ENCODE measurements at places on chromosomes 2 and 18. TPM values are rescaled to one million over a fixed set of nuclear protein-coding genes. Genes with fewer than 3 reads are reported as not detected.

Gene VIT
- total RNA-seq, result not detected

Gene GREB1
- 0.57 TPM for total RNA-seq

Gene ZNF521
- not detected for total RNA-seq

Gene PLEKHH2
- total RNA-seq, result 2.2 TPM

Gene BBS5
- 3.4 TPM for total RNA-seq

Gene ABCG5
- not detected for total RNA-seq

Gene IL37
- not detected for total RNA-seq

Gene CD8B
- 2.3 TPM for total RNA-seq

Gene DYSF
- total RNA-seq, result not detected

Gene MDH1B
- 1.3 TPM for total RNA-seq

Gene ANKRD30B
- total RNA-seq, result not detected

Gene UGT1A10
- total RNA-seq, result not detected

Gene PPP4R1
- 33.3 TPM for total RNA-seq

DNA sequence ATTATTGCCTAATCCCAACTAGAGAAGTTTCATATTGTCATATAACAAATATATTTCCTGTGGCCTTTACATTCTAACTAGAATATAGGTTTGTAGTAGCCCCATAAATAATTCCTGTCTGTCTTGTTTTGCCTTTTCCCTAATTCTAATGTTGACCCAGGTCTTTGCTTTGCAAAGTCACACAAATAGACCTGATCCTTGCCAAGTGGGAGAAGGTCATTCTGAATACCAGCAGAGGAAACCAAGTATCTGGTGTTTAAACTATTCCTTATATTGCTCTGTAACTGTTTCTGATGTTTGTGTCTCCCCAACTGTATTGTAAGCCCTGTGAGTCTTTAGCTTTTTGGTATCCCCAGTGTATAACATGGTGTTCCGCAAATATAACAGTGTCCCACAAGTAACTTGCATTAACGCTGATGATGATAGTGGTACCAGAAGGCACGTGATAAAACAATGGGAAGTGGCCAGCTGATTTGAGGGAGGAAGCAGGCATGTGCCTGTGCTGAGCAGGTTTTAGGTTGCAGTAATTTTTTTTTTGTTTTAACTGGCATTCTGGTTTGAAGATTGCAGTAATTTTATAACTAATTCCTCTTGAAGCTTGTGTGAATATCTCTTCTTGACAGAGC is 11.1 kb downstream of the HADHB start:
- no peak for DNase-seq
- H3K36me3 ChIP-seq, result peaks cover 22% of the 10 kb centered on the region
- H3K27ac ChIP-seq, result no peak overlapping the region
- H3K27me3 ChIP-seq, result no peaks in the 10 kb centered on the region
- peaks cover 17% of the 10 kb centered on the region for H3K4me1 ChIP-seq

- DNase-seq, result no peak
- H3K4me1 ChIP-seq, result peaks cover 5% of the 10 kb centered on the region
- H3K27ac ChIP-seq, result no peak overlapping the region
- H3K36me3 ChIP-seq, result no peaks in the 10 kb centered on the region
- no peak overlapping the region for H3K4me3 ChIP-seq
Observed at GRCh38 chr2:219527076-219527394, 12.8 kb downstream of the ASIC4 start.

GRCh38 chr18:55477499-55477859 is 110.5 kb downstream of the TCF4 start:
- DNase-seq, result peak; percentile 25
- H3K27ac ChIP-seq, result peak overlapping the region; percentile 92
- H3K4me1 ChIP-seq, result peaks cover 15% of the 10 kb centered on the region
- H3K27me3 ChIP-seq, result no peaks in the 10 kb centered on the region
- no peaks in the 10 kb centered on the region for H3K36me3 ChIP-seq

- H3K27ac ChIP-seq, result no peak overlapping the region
- no peak for DNase-seq
- H3K36me3 ChIP-seq, result peaks cover 25% of the 10 kb centered on the region
- no peak overlapping the region for H3K4me3 ChIP-seq
- no peaks in the 10 kb centered on the region for H3K27me3 ChIP-seq
Observed at GRCh38 chr2:170030040-170030439, 147.9 kb upstream of the MYO3B start.

- no peak overlapping the region for H3K27ac ChIP-seq
- peaks cover 9% of the 10 kb centered on the region for H3K36me3 ChIP-seq
- no peaks in the 10 kb centered on the region for H3K4me1 ChIP-seq
- H3K4me3 ChIP-seq, result no peak overlapping the region
Observed at GRCh38 chr18:23330423-23330822, 122.7 kb upstream of the RIOK3 start.

DNA sequence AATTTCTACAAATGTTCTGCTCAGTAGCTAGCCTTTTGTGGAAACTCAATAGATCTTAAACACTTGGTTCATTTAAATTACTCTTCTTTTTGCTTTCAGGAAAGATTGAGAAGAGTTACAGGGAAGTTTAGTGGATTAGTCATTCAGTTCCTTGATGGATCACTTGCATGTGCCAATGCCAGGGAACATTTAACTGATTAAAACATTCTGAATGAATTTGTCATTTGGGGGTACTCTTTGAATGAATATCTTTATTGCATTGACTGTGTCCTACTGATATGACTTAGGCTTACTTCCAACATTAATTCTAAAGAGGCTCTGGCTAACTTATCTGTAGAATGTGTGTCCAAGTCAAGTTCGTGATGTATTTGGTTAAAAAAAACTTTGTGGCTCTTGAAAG is 199.8 kb downstream of the PLCL1 start:
- H3K27me3 ChIP-seq, result no peaks in the 10 kb centered on the region
- H3K4me3 ChIP-seq, result no peak overlapping the region
- peak overlapping the region; percentile 85 for H3K27ac ChIP-seq
- DNase-seq, result no peak
- peaks cover 9% of the 10 kb centered on the region for H3K36me3 ChIP-seq

GRCh38 chr2:104845552-104845931 is 8.4 kb upstream of the POU3F3 start:
- H3K27ac ChIP-seq, result no peak overlapping the region
- DNase-seq, result no peak
- peaks cover 73% of the 10 kb centered on the region for H3K27me3 ChIP-seq
- no peaks in the 10 kb centered on the region for H3K36me3 ChIP-seq
- H3K4me1 ChIP-seq, result peaks cover 11% of the 10 kb centered on the region

- no peaks in the 10 kb centered on the region for H3K27me3 ChIP-seq
- H3K36me3 ChIP-seq, result no peaks in the 10 kb centered on the region
Observed at GRCh38 chr2:205180730-205181129, 501.6 kb upstream of the NRP2 start.

GRCh38 chr2:127676906-127677305 is 1.6 kb upstream of the LIMS2 start:
- no peak for DNase-seq
- no peak overlapping the region for H3K27ac ChIP-seq

- peaks cover 3% of the 10 kb centered on the region for H3K27me3 ChIP-seq
- H3K4me1 ChIP-seq, result no peaks in the 10 kb centered on the region
- H3K4me3 ChIP-seq, result no peak overlapping the region
- no peaks in the 10 kb centered on the region for H3K36me3 ChIP-seq
- no peak for DNase-seq
Observed at GRCh38 chr2:65944213-65944612, 490.7 kb upstream of the MEIS1 start.

- no peaks in the 10 kb centered on the region for H3K4me1 ChIP-seq
- no peak for DNase-seq
- H3K27me3 ChIP-seq, result peaks cover 23% of the 10 kb centered on the region
- no peak overlapping the region for H3K4me3 ChIP-seq
- no peak overlapping the region for H3K27ac ChIP-seq
- no peaks in the 10 kb centered on the region for H3K36me3 ChIP-seq
Observed at GRCh38 chr2:13114391-13114790, 397.7 kb downstream of the TRIB2 start.

- no peaks in the 10 kb centered on the region for H3K36me3 ChIP-seq
- H3K4me3 ChIP-seq, result no peak overlapping the region
- DNase-seq, result no peak
- H3K27ac ChIP-seq, result no peak overlapping the region
- H3K4me1 ChIP-seq, result peaks cover 2% of the 10 kb centered on the region
Observed at GRCh38 chr2:128237081-128237534, 81.6 kb downstream of the HS6ST1 start.

- H3K27ac ChIP-seq, result no peak overlapping the region
- H3K4me3 ChIP-seq, result no peak overlapping the region
- peaks cover 78% of the 10 kb centered on the region for H3K27me3 ChIP-seq
- no peak for DNase-seq
- peaks cover 31% of the 10 kb centered on the region for H3K4me1 ChIP-seq
Observed at GRCh38 chr18:9710037-9710436, 1.9 kb downstream of the RAB31 start.

DNA sequence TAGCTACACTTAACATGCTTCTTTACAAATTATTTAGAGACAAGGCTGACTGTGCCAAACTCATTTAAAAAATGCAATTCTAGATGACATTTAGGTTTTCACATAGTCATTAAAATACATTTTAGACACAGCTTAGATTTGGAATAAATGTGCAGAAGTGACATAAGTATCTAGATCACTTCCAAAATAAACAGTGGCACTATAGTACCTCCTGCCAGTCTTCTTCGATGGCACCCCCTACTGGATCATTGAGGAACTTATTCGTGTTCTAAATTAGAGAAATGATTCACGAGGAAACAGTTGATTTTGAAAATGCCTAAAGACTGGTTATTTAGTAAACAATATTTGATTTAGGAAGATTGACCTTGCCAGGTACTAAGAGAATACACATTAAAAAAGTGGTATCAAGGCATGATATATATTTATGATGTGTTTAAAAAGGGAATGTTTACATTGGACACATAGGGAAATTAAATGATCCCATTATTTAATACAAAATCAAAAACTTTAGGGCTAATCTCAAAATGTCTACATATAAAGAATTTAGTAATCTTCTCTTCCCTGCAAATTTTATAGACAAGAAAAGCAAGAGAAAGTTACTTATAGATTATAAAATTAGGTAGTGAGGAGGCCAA is 323.9 kb downstream of the XIRP2 start:
- no peak overlapping the region for H3K4me3 ChIP-seq
- peak; percentile 41 for DNase-seq
- H3K27me3 ChIP-seq, result peaks cover 4% of the 10 kb centered on the region

- DNase-seq, result no peak
- H3K4me1 ChIP-seq, result no peaks in the 10 kb centered on the region
Observed at GRCh38 chr2:124683536-124684428, 658.7 kb downstream of the CNTNAP5 start.

DNA sequence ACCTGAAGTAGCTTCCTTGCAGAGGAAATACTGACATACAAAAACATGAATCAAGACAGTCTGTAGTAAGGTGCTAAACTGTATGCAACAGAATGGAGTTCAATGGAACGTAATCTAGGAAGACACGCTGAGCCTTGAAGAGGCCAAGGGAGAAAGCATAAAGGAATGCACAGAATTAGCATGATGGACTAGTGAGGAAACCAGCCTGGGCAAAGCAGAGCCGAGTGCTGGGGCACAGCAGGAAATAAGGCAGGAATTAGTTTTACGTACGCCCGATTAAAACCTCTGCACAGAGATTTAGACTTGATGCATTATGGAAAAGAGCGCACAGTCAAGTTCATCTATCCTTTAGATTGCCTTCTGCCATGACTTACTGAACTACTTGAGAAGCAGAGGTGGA is 200.3 kb downstream of the DLGAP1 start:
- H3K36me3 ChIP-seq, result no peaks in the 10 kb centered on the region
- H3K27ac ChIP-seq, result no peak overlapping the region

DNA sequence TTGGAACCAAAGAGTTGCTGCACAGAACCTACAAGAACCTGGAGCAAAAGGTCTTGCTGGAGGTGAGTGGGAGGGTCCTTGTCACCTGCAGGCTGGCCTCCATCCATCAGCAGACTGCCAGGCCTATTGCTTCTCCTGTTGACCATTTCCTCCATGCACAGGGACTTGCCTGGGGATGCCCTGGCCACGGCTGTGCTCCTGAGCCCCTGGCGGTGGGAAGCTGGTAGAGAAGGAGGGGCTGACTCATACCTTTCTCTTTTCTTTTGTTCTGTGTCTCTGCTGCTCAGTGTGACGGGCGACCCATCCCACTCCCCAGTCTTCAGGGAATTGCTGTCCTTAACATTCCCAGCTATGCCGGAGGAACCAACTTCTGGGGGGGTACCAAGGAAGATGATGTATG is 102.6 kb downstream of the DGKD start:
- no peak for DNase-seq
- no peaks in the 10 kb centered on the region for H3K4me1 ChIP-seq
- H3K4me3 ChIP-seq, result no peak overlapping the region
- H3K36me3 ChIP-seq, result peaks cover 28% of the 10 kb centered on the region
- H3K27me3 ChIP-seq, result no peaks in the 10 kb centered on the region

DNA sequence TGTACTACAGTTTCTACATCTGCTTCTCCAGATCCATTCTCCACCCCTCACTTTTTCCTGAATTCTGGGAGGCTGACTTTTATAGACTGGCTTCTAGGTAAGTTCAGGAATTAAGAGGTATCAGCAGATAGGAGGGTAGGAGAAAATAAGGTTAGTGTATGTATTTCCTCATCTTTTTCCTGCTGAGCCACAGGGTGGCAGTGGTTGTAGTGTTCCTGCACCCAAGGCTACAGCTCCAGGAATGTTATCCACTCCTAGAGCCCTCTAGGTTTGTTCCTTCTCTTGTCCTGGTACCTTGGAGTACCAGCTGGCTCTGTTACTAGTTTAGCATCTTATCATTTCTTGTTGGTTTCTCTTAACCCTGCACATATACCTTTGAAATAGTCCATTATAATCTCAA is 40.7 kb upstream of the C2orf66 start:
- H3K27ac ChIP-seq, result no peak overlapping the region
- H3K27me3 ChIP-seq, result no peaks in the 10 kb centered on the region
- no peak for DNase-seq
- no peaks in the 10 kb centered on the region for H3K4me1 ChIP-seq

DNA sequence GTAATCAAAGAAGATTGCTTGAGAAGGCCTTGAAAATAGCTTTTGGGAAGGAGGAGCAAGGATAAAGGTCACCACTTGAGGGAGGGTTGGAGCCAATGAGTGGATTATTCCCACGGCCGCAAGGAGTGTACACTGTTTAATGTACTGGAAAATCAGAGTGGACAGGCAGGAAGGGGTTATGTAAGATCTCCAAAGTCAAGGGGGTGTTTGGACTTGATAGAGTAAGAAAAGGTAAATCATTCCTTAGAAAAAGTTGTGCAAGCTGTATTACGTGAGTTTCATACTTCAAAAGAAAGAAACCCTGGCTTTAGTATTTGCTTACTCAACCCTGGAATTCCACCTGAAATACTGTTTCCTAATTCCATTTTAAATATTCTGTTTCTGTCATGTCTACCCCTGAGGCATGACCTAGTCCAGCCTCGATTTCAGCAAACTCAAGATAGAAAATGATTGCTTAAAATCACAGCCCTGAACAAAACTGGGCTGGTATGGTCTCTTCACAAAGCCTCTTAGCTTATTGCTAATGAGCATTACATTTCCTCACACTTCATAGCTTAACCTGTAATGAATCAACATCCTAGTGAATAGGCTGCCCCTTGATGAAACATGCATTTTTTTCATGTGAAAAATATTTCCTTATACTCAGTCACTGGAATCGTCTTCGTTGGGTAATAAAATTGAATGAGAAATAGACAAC is 1.1 kb downstream of the MREG start:
- peak overlapping the region; percentile 88 for H3K4me3 ChIP-seq
- H3K36me3 ChIP-seq, result no peaks in the 10 kb centered on the region
- H3K27me3 ChIP-seq, result no peaks in the 10 kb centered on the region
- H3K27ac ChIP-seq, result peak overlapping the region; percentile 81
- DNase-seq, result no peak

All from activated CD4-positive, alpha-beta T cell treated with anti-CD3 and anti-CD28 coated beads for 36 hours (primary cell).